D721Med (cell line): ENCODE measurements at places on chromosomes 6 and 20.

DNA sequence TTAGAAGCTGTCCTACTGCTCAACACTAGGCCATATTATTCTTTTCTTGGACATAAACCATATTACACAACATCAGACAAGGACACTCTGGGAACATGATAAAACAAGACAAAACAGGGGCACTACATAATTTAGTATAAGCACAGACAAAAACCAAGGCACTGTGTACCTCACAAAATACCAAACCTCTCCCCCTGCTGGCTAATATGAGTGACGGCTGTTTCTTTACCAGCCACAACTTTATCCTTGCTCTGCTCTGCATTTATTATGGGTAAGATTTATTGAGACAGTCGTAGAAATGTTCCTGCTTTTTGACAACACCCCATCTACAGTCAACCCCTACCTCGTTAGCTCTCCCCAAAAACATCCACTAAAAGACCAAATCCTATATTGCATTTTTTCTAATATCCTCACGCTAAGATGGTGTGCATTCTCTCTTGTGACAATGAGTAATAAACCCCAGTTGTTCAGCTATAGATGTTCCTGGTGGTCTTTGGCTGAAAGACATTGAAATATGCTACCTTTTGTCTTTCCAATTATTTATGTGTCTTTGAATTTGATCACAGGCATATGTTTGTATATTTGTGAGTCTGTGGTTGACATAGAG is 23.8 kb upstream of the POLR1H start:
- DNase-seq = no peak

- no peak for DNase-seq
These were observed 1.3 kb upstream of the RBBP8NL start for GRCh38 chr20:62428396-62429295.

DNA sequence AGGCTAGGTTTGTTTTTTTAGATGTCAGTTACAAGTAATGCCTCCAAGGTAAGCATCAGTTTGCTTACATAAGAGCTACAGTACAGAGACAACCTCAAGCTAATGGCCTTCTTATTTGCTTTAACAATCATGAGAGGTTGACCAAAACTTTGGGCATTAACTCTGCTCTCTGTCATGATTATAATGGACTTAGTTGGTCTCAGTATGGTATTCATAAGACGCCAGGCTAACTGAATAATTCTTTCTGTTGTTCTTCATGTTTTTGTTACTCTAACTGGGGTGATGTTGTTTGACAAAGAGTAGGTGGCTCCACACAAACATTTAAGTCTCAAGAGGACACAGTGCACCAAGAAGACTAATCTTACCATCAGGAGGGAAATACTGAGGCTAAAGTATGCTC is 9.8 kb downstream of the CST9 start:
- DNase-seq = no peak

GRCh38 chr20:1374246-1374645 is 18.6 kb downstream of the FKBP1A start:
- DNase-seq = no peak

DNA sequence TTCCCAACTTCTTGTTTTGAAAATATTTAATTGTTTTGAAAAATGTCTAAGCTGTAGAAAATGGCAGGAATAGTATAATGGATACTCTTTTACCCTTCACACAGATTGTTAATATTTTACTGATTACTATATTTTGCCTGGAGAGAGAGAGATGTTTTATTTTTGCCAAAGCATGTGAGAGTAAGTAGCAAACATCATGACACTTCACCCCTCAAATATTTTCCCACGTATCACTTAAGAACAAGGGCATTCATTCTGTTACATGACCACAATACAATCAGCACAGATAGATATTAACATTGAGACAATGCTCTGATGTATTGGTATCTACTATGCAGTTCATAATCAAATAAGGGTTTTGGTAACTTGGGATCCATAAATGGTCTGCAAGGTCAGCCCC is 116.5 kb downstream of the CCDC170 start:
- no peak for DNase-seq

DNA sequence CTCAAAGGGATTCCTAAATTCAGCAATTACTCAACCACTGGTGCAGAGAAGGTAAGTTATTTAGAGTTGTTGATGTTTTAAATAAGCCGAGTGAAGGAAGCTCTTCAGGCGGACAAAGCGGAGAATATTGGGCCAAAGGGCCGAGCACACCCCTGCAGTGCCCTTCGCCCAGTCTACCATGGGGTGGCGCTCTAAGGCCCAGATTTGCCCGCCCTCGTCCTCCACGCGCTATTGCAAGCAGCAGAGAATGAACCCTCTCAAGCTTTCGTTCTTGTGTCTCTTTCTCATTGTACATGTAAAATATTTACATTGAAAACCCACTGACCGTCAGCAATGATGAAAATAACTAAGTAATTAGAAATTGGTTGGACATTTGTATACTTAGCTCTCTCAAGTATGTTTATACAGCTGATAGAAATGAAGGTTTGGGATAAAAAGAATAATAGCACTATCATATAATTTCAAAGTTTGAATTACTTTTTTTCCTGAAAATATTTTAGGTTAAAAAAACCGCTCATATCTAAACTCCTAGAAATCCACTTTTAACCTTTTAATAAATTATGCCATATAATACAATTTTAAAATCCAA is 195.0 kb upstream of the CEP162 start:
- no peak for DNase-seq

DNA sequence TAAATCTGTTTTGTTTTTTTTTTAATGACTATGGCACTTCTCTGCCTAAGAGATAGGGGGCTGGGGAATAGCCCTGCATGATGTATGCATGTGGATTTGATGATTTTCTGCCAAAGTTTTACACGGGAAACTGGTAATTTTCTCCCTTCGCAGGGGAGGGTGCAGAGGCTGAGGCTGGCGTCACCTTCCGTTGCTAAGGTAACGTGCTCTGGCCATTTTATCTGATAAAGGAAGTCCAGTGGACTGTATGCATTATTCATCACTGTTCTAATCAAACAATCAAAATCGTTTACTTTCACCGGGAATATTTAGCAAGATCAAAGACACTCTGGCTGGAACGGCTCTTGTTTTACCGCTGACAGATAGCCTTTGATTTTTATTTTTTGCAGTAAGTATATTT is 789 bp downstream of the PHACTR1 start:
- no peak for DNase-seq
